Activated naive CD4-positive, alpha-beta T cell treated with anti-CD3 and anti-CD28 coated beads, Interleukin-2, amount 50 U/mL, for 72 hours (primary cell): ENCODE measurements at places on chromosomes 11 and 22. TPM values are rescaled to one million over a fixed set of nuclear protein-coding genes. Genes with fewer than 3 reads are reported as not detected.
A peak's percentile ranks its signal among the peaks of the same experiment; 100 is the strongest.

NLRP14 gene
- total RNA-seq, result 0.07 TPM

DNA sequence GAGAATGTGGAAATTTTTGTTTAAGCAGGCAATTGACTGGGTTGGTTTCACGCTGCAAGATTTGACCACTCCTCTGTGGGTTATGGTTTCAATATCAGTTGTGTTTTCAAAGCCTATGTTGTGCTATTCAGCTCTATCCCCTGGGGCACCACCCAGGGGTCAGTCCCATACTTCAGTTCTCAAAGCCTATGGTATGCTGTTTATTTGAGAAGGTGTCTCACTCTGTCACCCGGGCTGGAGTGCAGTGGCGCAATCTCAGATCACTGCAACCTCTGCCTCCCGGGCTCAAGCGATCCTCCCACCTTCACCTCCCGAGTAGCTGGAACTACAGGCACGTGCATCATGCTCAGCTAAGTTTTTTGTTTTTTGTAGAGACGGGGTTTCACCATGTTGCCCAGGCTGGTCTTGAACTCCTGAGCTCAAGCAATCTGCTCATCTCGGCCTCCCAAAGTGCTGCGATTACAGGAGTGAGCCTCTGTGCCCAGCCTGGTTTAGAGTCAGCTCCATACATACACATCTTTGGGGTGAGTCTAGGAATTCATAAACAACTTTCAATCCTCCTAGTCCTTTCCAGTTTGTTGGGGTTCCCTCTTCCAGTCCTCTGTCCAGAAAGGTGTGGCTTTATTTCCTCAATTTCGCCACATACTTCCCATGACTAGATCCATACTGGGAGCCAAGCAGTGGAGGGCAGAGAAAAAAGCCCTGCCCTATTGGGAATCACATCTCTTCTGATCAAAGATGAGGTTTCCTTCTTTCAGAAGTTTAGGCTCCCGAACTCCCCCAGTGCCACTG is 35.0 kb upstream of the MAPK1 start:
- DNase-seq, result no peak

GRCh38 chr22:40345271-40345670 is 1.0 kb upstream of the ADSL start:
- no peak for DNase-seq

DNA sequence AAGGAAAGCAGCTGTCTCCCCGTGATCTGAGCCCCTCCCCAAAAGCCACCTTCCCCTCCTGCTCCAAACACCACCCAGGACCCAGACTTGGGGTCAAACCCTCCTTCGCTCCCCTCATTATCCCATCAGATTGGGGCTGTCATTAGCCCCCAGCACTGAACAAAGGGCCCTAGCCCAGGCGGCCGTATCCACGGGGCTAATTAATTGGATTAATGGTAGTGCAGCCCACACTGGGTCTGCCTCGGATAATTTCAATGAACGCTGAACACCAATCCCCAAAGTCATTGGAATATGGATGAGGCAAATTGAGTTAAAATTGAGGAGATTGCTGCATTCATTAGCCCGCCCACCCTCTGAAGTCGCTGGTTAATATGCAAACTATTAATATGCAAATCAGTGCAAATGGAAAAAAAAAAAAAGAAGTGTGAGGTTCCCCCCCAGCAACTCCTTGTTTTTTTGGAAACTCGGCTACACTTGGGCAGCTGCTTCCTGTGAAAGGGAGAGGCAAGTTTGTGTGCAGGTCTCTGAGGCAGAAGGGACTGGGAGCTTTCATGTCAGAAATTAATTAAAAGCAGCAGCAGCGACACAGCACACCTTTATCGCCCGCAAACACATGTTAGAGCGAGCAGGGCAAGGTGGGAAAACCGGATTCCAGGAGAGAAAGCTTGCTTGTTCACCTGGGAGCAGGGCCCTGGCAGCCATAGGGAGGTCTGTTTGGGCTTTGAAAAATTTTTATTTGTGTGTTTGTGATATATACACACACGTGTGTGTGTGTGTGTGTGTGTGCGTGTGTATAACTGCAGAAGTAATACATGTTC is 517.8 kb downstream of the MIAT start:
- DNase-seq, result no peak

- DNase-seq, result peak; percentile 6
Measured at GRCh38 chr22:29524442-29525191, 28.9 kb downstream of the THOC5 start.

MRGPRG gene
- not detected for total RNA-seq

RTN4RL2 gene
- total RNA-seq, result 1.4 TPM

MOV10L1 gene
- total RNA-seq, result not detected

DNA sequence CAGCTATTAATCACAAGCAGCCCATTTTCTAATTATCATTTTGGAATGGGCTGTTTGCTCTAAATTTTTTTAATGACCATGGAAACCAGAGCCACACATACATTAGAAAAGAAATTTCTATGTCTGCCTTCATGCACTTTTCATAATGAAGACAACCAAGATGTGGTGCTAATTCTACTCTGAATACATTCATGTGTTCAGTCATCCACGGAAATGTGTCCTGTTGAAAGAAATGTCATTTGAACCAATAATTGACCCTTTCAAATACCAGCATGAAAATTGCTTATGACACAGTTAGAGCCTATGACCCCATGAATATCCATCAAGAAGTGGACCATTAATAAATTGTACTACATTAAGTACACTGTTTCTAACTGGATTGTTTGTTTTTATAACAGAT is 99.7 kb upstream of the KCNA4 start:
- no peak for DNase-seq

GAL3ST1 gene
- 0.70 TPM for total RNA-seq

DNA sequence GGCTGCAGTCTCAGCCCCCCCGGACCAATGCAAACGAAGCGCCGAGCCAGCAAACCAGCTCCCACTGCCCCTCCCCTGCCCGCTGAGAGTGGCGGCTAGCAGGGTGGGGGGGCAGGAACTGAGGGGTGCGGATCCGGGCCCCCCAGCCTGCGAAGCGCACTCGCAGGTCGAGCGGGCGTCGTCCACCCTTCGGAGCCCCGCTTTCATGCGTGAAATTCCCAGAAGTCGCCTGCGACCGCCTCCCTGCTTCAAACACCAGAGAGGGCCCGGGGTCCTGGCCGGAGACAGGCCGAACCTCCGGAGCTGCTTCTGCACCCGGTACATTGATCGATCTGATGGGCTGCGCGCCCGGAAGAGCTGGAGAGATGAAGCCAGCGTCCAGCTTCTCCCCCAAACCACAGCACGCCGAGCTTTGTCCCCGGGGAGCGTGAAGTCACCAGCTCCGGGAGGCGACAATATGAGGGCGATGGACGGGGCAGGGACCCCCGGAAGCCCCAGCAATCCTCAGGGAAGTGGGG is 646 bp upstream of the PATZ1 start:
- DNase-seq, result peak; percentile 68

- DNase-seq, result no peak
Measured at GRCh38 chr11:46977038-46977813, 40.7 kb downstream of the CSTPP1 start.

DNA sequence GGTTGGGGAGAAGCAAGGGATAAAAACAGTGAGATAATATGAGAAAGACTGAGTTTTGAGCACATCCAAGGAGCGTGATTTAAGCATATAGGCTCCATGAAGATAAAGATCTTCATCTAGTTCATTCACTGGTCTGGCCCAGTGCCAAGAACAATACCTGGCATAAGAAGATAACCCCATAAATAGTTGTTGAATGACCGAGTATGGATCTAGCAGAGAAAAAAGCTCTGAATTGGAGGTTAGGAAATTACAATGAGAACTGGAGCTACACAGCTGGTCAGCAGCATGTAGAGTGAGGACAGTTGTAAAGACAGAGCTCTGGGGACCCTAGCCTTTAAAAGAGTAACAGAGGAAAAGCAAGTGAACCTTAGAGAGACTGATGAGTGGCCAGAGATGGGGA is 33.0 kb upstream of the PAK1 start:
- no peak for DNase-seq

DNA sequence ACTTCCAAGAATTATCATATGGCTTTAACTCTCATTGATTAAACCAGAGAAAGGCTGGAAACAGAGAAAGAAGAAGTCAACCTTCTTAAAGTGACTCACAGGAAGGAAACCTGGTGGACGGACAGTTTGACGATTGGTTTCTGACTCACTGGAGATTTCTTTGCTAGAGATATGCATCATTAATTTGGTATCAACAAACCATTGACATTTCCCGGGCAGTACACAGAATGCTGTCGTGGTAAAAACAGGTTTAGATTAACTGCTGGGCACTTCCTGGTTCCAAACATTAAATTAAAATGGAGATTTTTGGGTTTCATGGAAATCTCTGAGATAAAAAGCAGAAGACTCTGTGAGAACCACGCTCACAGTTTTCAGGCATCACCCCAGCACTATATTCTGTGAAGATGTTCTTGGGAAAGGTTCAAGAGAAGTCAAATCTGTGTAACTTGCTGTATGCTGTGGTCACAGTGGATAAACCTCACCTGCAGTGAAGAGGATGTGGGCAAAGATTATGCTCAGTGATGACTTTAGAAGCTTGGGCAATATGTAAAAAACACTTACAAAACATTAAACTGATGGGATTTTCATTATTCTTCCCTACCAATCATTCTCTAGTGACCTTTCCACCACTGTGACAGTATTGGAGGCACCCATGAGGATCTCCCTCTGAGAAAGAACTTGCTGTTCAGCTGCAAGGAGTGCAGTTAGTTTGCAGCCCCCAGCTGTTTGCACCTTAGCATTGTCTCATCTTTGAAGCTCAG is 61.1 kb upstream of the CD44 start:
- DNase-seq, result no peak

GRCh38 chr11:105763594-105763993 is 153.7 kb downstream of the GRIA4 start:
- DNase-seq, result no peak

DNA sequence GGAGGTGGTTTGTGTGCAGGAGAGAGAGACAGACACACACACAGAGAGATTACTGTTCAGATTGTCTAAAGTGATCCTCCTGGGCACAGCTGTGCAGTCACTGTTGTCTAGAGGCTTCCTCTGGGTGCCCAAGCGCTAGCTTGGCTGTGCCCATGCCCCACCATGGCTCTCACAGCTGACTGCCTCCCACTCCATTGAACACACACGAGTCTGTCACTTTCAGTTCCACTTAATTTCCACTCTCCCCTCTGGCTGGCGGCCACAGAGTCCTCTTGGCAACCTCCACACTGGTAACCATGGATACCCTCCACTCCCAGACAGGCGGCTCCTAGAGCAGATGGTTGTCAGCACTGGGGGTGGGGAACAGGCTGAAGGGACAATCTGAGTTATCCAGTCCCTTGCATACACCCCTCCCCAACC is 29.1 kb downstream of the MAP6 start:
- DNase-seq, result no peak

- DNase-seq, result no peak
Measured at GRCh38 chr11:78261367-78261766, 72.6 kb downstream of the USP35 start.

- no peak for DNase-seq
Measured at GRCh38 chr11:32905028-32905667, 12.5 kb downstream of the QSER1 start.

- DNase-seq, result peak; percentile 57
Measured at GRCh38 chr22:21816787-21817496, 50.5 kb downstream of the MAPK1 start.

GRCh38 chr11:12200991-12201985 is 90.9 kb downstream of the MICAL2 start:
- no peak for DNase-seq

OR51E2 gene
- not detected for total RNA-seq

NCAM1 gene
- total RNA-seq, result 0.39 TPM

GRCh38 chr11:85748455-85748891 is 62.5 kb downstream of the SYTL2 start:
- no peak for DNase-seq

DNA sequence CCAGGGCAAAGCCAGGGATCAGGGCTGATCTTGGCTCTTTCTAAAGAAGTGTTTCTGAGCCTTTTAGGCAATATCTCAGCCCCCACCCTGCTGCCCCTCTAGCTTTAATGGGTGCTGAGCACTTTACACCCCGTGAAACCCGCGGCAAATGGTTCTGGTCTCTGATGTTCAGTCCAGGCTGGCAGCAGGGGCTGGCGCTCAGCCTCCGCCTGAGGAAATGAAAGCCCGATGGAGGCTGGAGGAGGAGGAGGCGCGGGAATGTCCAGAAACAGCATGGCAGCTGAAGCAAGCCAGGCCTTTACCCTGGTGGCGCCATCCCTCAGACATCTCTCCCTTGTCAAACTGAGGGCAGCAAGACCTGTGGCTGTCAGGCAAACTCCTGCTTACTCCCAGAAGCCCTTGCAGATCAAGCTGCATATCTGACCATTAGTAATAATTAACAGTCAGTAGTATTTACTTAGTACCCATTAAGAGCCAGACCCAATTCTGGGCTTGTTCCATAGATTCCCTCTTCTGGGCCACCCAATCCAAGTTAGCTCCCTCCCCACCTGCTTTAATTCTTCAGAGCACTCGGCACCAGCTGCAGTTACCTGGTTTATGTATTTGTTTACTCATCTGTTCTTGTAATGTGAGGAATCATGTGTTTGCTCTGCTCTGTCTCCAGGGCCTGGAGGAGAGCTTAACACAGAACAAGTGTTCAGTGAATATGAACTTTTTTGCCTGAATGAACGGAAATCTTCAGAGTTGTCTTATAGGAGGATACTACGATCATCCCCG is 15.0 kb upstream of the ALX4 start:
- DNase-seq, result no peak

DNA sequence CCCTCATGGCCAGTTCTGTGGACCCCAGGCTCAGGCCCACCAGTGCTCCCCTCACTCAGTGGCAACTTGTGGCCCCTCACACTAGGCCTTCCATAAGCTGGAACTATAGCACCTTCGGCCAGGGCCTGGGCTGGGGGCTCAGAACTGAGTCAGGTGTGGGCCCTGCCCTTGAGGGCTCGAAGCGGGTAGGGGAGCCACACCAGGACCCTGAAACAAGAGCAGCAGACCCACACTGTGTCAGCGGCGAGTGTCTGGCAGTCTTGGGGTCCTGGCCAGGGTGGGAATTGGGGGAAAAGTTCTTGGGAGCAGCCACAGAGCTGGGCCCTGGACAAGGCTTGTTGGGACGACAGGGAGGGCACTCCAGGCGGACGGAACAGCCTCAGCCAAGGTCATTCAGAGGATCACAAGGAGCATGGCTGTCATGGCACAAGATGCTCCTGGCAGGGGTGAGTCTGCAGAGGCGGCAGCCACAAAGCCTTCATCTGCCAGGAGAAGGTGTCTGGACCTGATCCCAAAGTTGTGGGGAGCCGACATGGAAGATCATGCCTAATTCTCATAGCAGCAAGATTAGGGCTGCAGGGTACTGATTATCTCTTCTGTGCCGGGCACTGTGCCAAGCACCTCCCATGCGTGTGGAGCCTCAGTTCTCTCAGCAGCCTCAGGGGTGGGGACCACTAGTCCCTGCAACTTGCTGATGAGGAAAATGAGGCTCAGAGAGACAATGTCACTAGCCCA is 50.7 kb downstream of the SHISAL1 start:
- no peak for DNase-seq

SLN gene
- not detected for total RNA-seq

ACCS gene
- total RNA-seq, result 8.5 TPM

CFAP300 gene
- not detected for total RNA-seq

GRCh38 chr11:2949920-2950319 is 20.7 kb upstream of the PHLDA2 start:
- DNase-seq, result no peak
